NCI-H2107 (cell line): ENCODE measurements at places on chromosomes 3 and 15.
A peak's percentile ranks its signal among the peaks of the same experiment; 100 is the strongest.

GRCh38 chr3:58270485-58270884, 32.9 kb downstream of the ABHD6 start:
- no peak for DNase-seq

DNA sequence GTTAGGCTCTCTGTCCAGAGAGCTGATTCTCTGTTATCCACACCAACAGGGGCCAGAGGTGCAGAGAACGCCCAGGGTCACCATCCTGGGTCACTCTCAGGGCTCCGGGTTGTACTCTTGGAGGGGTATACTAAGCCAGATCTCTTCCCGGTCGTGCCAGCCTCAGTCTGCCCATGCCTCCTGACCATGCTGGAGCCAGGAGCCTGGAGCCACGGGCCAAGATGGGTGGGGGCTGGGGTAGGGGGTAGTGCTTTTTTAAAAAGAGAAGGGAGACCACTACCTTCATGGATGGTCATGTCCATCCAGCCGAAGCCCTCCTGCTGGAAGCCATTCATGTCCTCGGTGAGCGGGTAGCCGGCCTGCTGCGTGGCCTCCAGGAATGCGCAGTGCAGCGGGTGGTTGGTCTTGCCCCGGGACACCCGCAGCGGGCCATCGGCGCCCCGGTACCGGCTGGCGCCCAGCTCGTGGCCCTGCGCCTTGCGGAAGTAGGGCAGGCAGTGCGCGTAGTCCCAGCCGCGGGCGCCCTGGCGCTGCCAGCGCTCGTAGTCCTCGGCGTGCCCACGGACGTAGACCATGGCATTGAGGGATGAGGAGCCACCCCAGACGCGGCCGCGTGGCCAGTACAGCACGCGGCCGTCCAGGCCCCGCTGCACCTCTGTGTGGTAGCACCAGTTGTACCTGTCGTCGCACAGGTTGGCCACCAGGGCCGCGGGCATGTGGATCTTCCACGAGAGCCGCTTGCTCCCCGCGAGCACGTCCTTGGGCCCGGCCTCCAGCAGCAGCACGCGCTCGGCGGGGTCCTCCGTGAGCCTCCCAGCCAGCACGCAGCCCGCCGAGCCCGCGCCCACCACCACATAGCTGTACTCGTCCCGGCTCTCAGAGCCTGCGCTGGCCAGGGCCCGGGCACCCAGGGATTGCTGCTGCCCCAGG, 22.9 kb downstream of the CHDH start:
- DNase-seq = no peak

GRCh38 chr15:43522247-43522646, 4.8 kb downstream of the MAP1A start:
- DNase-seq = no peak

DNA sequence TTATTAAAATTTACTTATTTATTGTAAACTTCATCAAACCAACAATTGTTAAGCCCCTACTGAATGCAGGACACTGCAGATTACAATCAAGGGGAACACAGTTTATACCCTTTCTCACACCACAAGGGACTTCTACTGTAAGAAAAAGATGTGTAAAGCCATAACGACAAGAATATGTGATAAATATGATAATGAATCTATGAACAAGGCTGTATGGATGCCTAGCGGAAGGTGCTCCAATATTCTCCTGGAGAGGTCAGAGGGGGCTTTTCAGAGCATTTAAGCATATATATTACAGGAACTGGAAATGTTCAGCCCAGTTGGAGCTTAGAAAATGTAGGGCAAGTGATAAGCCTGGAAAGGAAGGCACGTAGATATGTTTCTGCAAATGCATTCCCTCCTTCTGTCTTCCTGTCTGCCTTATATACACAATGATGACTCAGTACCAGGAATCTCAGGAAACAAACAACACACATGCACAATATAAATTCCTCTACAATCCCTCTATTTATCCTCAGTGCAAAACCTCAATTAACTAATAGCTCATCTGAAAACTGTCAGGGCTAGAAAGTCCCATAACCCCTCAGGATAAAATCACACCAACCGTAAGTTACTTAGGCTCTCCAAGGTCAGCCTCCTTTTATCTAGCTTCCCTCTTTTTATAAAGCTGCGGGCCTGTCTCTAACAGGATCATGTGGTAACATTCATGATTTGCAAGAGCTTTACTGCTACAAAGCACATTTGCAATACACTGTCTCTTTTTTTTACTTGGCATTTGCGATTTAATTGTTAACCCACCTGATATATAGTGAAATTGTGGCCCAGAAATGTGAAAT, 393.1 kb downstream of the LPP start:
- no peak for DNase-seq

DNA sequence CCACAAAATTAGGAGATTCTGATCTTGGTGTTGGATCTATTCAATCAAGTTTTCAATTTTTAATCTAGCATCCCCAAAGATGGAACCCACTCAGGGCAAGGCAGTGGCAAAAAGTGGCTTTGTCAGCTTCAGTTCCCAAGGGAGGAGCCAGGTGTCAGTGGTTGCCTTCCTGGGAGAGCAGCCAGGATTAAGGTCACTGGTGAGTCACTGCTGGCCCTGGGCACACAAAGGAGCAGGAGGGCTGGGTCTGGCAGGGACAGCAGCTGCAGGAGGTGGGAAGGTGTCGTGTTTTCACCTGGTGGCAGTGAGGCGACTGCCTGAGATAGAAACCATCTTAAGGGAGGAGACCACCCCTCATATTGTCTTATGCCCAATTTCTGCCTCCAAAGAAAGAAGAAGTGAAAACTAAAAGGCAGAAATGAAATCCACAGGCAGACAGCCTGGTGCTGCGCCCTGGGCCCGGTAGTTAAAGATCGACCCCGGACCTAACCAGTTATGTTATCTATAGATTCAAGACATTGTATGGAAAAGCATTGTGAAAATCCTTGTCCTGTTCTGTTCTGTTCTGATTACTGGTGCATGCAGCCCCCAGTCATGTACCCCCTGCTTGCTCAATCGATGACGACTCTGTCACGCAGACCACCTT, 5.9 kb upstream of the KLHL25 start:
- peak; percentile 57 for DNase-seq

GRCh38 chr3:73511571-73512525, 112.9 kb downstream of the PDZRN3 start:
- no peak for DNase-seq

GRCh38 chr3:174846055-174846454, 13.1 kb upstream of the NAALADL2 start:
- DNase-seq = no peak

GRCh38 chr3:161163297-161163696, 57.8 kb upstream of the NMD3 start:
- no peak for DNase-seq

DNA sequence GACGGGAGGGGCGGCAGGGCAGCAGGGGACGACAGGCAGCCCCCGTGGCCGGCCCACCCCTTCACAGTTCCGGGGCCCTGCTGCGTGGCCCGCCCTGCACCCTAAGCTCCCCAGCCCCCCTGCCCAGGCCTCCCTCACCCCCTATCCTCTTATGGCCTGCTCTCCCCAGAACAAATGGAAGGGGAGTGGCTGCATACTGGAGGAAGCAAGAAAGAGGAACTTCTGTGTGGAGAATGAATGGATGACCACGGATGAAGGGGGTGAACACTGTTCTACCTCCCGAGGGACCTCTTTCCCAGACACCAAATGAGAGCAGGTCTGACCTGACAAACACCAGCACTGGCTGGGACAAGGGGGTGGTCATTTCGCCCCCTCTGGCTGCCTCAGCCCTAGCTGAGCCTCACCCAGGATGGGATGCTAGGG, 25.0 kb downstream of the SEC61A1 start:
- no peak for DNase-seq

DNA sequence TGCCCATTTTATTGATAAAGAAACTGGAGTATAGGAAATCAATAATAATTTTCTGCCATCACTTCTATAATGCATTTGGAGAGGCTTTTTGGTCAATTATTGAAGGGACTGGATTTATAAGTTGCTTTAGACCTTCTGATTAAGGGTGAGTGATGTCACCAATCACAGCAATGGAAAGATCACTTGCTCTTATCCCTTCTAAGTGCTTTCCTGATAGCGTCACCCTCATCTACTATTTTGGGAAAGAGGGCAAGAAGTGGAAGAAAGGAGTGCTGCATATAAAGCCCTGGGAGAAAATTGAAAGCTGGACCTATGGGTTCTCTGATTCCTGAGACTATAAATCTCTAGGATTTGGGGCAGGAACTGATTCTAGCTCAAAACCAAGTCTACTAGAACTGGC, 771.3 kb downstream of the AGBL1 start:
- no peak for DNase-seq

GRCh38 chr15:51403072-51403878, 61.8 kb downstream of the GLDN start:
- DNase-seq = no peak

GRCh38 chr3:58011580-58011979, 3.4 kb downstream of the FLNB start:
- DNase-seq = no peak

DNA sequence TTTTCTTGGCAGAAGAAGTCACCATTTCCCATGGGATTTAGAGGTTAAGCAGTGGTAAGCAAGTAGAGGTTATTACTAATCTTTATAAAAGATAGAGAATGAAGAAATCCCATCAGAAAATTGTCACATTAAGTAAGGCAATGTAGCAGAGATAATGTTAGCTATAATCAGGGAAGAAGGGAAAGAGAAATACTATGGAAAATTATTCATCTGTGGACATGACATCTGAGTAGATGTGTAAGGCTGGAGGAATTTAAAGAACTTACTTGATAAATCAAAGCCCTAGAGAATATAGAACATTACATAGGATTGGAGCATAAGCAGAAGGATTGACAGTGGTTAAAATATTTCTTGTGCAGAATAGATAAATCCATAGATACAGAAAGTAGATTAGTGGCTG, 553.1 kb upstream of the CBLB start:
- no peak for DNase-seq

DNA sequence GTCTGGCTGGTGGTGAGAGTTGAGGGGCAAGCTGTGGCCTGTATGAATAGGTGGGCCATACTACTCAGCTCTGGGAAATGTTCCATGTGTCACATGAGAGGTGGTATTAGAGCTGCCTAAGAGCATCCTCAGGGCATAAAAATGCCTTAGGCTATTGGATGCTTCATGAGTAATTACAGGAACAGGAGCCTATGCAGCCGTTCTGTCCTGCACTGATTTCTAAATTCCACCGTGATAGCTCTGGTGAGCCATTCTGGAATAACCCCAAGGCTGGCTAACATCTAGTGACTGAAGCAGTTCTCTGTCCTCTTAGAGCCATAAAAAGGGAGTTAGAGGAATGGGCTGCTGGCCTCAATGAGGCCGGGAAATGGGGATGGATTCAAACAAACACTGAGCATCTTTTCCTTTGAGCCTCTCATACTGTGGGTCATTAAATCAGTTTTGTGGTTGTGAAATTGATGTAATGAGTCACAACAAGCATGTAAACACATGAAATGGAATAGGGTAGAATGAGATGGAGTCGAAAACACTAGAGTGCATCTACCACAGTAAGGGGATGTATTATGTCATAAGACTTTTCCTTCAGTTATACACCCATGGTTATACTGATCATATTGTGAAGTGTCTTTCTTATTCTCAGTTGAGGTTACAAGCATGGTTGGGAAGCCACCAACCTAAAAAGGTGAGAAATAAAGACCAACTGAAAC, 41.0 kb downstream of the DGKG start:
- DNase-seq = no peak

- no peak for DNase-seq
Observed at GRCh38 chr3:156429125-156429524, 125.8 kb downstream of the SSR3 start.

GRCh38 chr3:183443395-183444385, 15.3 kb upstream of the MCF2L2 start:
- no peak for DNase-seq

- DNase-seq = no peak
Observed at GRCh38 chr3:179703816-179704215, 51.0 kb downstream of the USP13 start.

GRCh38 chr3:57896031-57896430, 112.2 kb upstream of the FLNB start:
- DNase-seq = no peak

- no peak for DNase-seq
Observed at GRCh38 chr3:102791641-102792589, 357.1 kb downstream of the ZPLD1 start.

GRCh38 chr3:81378552-81379293, 382.7 kb downstream of the GBE1 start:
- no peak for DNase-seq

- no peak for DNase-seq
Observed at GRCh38 chr15:38129531-38130204, 123.0 kb upstream of the SPRED1 start.

DNA sequence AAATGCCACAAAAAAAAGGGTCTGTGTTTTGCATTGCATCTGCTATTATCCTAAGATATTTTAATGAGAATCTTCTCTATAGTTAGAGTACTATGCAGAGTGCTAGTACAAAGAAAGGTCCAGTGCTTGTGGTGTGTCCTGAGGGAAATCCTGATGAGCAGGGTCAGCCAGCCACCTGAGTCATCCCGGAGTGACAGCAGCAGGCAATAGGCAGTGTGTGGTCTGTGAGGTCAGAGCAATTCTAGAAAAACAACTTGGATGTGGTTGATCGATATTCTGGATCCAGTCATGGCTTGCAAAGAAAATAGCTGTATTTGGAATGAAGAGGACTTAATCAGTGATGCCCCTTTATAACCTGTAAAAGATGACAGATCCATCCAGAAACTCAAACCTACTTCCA, 119.2 kb downstream of the CTNNB1 start:
- DNase-seq = no peak
